ENCODE measurements at places on chromosomes 5 and 9.

- no peak for DNase-seq
Observed at GRCh38 chr9:107874137-107874536, 384.6 kb upstream of the KLF4 start.

GRCh38 chr5:141623186-141623585 is 4.4 kb upstream of the DIAPH1 start:
- no peak for DNase-seq

DNA sequence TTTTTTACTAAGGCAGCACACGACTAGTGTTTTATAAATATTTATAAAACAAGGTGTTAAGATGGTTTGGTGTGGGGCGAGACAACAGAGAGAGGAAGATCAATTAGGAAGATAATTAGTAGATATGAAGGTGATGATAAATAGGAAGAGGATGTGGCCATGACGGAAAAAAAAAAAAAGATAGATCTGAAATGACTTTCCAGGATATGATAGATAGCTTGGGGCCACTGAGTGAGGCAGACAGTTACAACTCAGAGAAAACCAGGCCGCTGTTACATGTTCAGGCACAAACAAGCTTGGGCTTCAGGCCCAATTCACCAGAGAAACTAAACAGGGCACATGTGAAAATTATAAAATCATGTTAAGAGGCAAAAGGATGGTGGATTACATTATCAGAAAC is 43.2 kb downstream of the KIAA0825 start:
- no peak for DNase-seq

DNA sequence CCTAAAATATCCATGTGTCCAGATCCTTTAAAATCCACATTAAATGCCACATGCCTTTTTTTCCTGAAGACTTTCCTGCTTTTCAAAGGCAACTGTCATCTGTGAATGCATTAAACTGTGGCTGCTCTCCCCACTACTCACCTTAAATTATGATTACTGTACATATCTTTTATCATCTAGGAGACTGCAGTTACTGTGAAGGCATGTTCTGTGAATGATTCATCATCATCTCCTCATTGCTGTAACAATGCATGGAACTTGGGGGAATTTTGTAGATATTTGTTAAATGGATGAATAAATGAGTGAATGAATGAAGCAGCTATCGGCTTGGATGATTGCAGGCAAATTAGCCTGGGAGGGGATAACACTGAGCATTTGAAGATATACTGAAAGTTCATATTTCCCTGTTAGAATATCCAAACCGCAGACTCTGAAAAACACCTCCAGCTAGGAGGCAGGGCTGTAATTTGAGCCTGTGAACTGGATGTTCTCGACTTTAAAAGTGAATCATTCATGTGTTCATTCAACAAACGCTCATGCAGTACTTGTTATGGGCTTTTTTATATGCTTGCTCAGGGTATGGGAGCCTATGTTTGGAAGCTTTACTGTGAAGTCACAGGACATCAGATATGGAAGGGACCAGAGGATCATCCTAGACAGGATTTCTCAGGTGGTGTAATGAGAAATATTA is 519.2 kb downstream of the KIF4B start:
- no peak for DNase-seq

DNA sequence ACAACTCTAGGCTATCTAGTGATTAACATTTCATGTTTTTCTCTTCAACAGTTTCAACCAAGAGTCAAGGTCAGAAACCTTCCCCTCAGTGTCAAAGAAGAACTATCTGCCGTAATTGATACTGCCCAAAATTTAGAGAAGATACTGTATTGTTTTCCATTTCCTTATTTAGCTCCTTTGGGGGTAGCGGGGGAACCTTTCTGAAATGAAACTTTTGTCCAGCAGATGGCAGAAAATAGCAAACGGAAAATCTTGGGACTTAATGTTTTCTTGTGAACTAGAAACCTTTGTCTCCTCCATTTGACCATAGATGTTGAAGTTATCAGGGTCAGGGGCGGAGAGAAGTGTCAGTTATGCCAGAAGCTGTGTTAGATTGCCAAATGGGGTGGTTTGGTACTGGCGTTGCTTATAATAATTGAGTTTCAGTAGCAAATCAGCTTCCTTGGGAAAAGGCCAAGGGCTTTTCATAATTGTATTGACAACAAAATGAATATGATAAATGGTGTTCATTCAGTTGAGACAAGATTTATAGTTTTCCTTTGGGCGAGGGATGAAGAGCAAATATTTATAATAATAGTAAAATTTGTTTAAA is 101.7 kb upstream of the TLX3 start:
- no peak for DNase-seq

- no peak for DNase-seq
Observed at GRCh38 chr5:112338681-112339337, 80.3 kb downstream of the EPB41L4A start.

GRCh38 chr5:41924526-41924871 is 582 bp upstream of the FBXO4 start:
- DNase-seq, result no peak

DNA sequence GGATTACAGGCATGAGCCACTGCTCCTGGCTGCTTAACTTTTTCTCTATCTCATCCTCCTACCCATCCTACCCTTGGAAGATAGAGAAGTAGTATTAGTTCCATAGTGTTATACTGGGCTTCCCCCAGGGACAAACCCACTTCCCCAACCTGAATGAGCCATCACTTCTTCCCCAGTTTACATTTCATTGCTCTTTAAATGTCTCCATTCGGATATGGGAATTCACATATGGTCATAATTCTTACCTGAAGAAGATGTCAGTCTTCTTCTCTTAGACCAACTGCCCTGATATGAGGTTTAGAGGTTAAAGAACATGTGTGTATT is 1.9 kb downstream of the CD274 start:
- DNase-seq, result no peak

DNA sequence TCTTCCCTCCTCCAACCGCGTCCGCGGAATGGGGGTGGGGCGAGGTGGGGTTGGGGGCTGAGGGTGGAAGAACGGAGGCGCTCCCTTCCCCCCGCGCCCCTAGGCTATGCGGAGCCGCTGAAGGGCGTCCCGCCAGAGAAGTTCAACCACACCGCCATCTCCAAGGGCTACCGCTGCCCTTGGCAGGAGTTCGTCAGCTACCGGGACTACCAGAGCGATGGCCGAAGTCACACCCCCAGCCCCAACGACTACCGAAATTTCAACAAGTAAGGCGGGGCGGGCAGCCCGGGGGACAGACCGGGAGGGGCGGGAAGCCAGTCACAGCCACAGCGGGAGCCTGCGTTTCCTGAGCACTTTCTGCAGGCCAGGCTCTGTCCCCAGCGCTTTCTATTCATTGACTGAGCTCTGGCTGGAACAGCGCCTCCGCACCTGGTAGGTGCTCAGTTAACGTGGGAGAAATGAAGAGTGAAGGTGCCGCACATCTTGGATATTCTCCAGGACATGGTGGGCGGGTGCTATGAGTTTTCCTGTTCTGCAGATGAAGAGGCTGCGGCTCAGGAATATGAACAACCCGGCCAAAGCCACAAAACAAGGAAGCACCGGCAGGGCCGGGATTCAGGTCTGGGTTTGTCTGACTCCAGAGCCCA is 11.3 kb downstream of the MYOZ3 start:
- no peak for DNase-seq

DNA sequence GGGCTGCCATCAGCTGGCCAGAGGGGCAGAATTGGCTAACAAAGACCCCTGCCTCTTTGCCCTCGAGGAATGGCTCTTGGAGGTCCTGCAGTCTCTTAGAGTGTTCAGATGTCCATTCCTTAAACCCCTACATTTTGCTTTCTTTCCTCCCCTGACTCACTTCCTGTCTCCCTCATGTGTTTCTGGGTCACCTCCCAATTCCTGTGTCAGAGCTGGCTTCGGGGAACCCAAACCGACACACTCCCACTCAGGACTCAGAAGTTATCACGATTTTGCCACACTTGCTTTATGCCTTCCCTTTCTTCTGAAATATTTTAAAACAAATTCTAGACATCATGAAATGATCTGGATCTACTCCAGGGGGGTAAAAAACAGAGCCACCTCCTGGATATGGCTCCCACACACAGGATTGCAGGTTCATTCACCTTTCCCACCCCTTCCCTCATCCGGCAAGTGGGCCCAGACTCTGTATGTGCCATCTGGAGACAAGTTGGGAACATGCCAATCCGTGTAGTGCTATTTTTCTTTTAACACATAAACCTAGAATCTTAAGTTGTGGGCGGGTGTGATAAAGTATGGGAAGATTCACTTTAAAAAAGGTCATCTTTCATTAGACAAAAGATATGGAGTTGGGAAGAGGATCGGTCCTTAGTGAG is 145.7 kb downstream of the NXNL2 start:
- DNase-seq, result no peak

DNA sequence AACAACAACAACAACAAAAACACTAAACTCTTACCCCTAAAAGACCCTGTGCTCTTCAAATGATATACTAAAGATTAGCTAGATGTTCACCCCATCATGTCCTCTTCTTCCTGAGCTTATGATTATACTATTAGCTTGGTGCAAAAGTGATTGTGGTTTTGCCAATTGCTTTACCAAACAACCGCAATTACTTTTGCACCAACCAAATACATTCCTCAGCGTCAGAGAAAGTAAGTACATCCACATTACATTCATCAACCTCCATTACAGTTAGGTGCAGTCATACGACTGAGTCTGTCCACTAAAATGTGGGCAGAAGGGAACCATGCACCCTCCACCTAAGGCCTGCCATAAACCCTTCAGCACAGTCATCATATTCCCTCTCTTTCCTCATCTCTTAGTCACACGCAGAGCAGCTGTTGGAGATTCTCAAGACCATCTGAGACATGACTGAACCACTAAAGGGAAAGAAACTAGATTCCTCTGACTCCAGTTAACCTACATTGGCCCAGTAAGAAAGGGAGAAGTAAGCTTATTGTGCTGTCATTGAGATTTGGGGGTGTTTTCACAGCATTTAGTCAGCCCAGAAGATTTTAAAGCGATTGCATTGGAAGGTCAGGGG is 181.6 kb upstream of the TLE4 start:
- no peak for DNase-seq

DNA sequence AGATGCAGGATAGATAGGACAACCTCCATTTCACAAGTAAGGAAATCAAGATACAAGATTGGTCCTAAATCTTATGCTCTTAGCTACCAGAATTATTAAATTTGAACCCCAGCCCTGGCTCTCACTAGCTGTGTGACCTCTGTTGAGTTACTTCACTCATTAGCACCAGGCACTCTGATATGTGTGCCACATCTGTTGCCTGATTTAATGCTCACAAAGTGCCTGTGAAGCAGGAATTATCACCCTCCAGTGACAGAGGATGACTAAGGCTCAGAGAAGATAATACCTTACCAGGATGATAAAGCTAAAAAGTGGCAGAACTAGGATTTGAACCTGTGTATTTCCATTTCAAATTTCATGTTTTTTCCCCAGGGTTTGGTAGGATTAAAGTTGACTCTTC is 110.0 kb downstream of the PLPPR1 start:
- DNase-seq, result no peak

- no peak for DNase-seq
Observed at GRCh38 chr5:850511-851006, at the start of gene ZDHHC11. ZDHHC11 (minus strand) TSS chr5:850986; CDS start chr5:850602, 384 bp downstream.

GRCh38 chr5:115738830-115739229 is 77.6 kb downstream of the CDO1 start:
- DNase-seq, result no peak

DNA sequence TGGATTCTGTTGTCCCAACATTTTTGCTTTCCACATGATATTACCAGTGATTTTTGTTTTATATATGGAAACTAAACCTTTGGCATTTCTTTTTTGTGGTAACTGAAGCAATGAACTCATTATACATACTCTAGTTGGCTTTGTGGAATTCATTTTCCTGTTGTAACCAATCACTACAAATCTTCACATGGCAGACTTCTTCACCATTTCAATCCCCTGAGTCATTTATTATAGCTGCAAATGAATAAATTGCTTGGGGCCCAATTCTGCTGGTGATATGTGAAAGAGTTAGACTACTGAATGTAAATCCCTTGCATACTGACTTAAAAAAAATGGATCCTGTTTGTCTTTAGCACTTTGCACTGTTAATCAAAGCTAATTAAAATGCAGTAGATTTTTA is 1709.6 kb upstream of the WWC1 start:
- DNase-seq, result no peak

GRCh38 chr9:20722221-20722620 is 38.2 kb downstream of the FOCAD start:
- no peak for DNase-seq

All from activated naive CD4-positive, alpha-beta T cell (primary cell).